ENCODE measurements at places on chromosomes 6 and 20. TPM values are rescaled to one million over a fixed set of nuclear protein-coding genes. Genes with fewer than 3 reads are reported as not detected.

Gene CYP39A1
- 0.08 TPM for polyA plus RNA-seq

Gene IMPG1
- not detected for polyA plus RNA-seq

Gene GPR6
- polyA plus RNA-seq: not detected

Gene APCDD1L
- polyA plus RNA-seq: 15.7 TPM

Gene FHL5
- not detected for polyA plus RNA-seq

Gene SLC22A3
- polyA plus RNA-seq: not detected

Gene EDN1
- 4.1 TPM for polyA plus RNA-seq

Data from GM23248 (cell line).